GM23338 (cell line): ENCODE measurements at places on chromosomes 7 and 10. TPM values are rescaled to one million over a fixed set of nuclear protein-coding genes. Genes with fewer than 3 reads are reported as not detected.

DNA sequence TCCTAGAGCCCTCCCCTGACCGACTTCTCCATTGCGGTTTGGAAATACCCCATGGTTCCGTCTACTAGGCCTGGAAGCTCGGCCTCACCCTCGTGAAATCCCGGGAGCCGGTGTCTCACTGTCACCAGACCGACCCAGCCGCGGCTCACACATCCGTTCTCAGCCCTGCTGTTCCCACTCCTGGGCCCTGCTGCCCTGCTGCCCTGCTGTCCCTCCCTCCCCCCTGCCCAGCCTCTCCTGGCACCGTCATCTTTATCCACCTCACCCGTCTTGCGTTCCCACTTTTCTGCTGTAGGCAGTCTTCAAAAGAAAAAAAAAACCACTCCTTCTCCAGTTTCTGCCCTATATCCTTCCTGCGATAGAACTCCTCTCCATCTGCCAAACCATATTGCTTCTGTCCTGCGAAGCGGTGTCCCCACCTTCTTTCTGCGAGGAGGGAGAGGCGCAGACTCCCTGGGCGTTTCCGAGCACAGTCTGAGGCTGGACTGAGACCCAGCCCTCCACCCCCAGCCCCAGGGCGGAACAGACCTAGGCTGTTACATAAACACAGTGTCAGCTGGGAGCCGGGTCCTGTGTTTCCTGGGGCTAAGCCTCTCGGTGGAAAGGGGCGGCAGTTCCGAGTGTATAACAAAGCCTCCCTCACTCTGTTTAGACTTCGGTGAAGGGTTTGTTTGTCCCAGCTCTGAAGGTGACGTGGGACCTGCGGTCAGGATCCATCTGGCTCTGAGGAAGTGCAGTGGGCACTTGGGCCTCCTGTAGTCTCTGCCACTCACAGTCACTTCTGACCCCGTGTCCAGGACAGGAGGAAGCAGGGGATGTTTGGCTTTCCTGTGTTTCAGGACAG lies 2.8 kb downstream of the AGAP3 start:
- no peaks in the 10 kb centered on the region for H3K36me3 ChIP-seq
- peak overlapping the region; percentile 88 for H3K4me3 ChIP-seq
- peaks cover 29% of the 10 kb centered on the region for H3K4me1 ChIP-seq
- peak; percentile 61 for DNase-seq
- H3K27me3 ChIP-seq = peaks cover 47% of the 10 kb centered on the region
- H3K27ac ChIP-seq = no peak overlapping the region

GRCh38 chr7:29005829-29006228 lies 47.7 kb upstream of the TRIL start:
- H3K27me3 ChIP-seq = no peaks in the 10 kb centered on the region
- no peak overlapping the region for H3K4me3 ChIP-seq
- H3K27ac ChIP-seq = no peak overlapping the region
- DNase-seq = no peak

DNA sequence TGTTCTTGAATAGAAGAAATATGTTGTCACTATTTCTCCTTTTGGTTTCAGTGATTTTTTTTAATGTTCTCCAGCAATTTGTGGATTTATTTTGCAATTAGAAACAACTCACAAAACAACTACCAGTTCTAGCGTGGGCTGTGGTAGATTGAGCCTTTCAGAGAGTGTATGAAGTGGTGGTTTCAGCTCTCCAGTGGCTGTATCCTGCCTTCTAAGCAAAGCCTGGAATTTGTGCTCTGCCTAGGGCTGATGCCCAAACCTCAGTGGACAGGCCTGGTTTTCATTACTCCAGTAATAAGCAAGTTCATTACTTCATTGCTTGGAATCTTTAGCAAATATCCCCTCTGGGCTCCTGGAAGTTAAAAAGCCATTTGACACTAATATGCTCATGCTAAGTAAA lies 35.9 kb downstream of the APBB1IP start:
- H3K4me1 ChIP-seq = no peaks in the 10 kb centered on the region; the same call in 1 of the 2 replicates
- H3K36me3 ChIP-seq = no peaks in the 10 kb centered on the region
- no peak overlapping the region for H3K4me3 ChIP-seq
- H3K27me3 ChIP-seq = no peaks in the 10 kb centered on the region

DNA sequence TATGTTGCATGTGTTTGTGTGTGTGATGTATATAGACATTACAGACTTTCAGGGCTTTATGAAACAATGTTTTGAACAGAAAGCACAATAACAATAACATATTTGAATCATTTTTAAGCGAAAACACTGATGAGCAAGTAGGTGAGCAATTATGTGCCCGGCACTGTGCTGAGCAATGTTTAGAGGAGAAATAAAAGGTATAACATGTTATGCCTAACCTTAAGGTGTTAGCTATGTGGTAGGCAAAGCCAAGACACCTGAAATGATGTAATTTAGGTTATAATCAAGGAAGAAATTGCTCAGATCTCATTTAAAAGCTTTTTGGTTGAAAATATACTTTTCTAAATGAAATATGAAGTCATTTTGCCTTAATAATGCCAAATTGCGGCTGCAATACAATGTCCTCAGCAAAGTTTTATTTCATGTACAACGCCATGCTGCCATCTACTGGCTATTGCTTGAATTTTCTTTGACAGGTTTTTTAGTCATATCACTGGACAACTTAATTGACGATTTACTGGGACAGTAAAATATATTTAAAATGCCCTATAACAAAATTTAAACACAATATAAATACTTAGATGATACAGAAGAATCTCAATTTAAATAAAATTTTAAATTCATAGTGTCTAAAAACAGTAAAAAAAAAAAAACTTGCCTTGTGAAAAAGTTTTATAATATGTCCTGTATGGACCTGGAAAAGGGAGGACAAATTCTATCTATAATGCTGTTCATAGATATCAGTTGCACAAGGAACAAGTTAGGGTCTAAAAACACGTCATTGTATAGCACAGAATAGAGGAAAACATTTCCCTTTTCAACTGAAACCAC lies 131.1 kb upstream of the CDK1 start:
- DNase-seq = peak; percentile 82
- no peaks in the 10 kb centered on the region for H3K27me3 ChIP-seq
- no peak overlapping the region for H3K27ac ChIP-seq
- H3K4me1 ChIP-seq = peaks cover 22% of the 10 kb centered on the region
- no peaks in the 10 kb centered on the region for H3K36me3 ChIP-seq

Gene HERPUD2
- total RNA-seq = 7.7 and 12.0 TPM in 2 replicates
